ENCODE measurements at places on chromosomes 11 and 22.
A peak's percentile ranks its signal among the peaks of the same experiment; 100 is the strongest.

DNA sequence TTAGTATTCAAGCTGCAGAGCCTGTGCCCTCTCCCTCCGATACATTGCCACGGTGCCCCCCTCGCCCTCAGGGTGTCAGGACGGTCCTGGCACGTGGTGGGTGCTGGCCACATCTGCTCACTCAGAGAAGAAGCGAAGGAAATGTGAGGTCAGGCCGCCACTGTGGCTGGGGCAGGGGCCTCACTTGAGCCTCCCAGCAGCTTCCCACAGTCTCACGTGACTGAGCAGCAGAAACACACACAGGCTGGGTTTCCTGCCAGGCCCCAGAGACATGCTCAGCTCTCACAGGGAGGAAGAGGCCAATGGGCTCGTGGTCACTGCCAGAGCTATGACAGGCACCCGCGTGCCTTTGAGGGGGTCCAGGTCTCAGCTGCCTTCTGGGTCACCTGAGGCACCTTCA, 37.9 kb upstream of the PRR5 start:
- DNase-seq = peak; percentile 67

DNA sequence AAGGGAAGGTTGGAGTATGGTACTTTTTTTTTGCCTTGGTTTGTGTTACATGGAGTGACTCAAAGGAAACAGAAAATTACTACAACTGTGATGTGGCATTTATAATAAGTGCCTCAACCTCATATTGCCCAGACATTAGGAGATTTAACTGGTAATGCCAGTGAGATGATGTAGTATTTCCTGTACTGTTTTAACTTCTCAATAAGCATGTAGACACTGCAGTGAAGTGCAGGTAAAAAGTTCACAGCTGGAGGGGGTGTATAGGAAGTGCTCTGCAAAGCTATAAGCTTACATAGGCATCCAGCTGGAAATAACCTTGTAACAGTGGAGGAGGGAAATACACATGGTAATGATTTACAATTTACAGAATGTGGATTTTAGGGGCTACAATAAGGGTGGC, 138.2 kb upstream of the MTMR2 start:
- DNase-seq = no peak

DNA sequence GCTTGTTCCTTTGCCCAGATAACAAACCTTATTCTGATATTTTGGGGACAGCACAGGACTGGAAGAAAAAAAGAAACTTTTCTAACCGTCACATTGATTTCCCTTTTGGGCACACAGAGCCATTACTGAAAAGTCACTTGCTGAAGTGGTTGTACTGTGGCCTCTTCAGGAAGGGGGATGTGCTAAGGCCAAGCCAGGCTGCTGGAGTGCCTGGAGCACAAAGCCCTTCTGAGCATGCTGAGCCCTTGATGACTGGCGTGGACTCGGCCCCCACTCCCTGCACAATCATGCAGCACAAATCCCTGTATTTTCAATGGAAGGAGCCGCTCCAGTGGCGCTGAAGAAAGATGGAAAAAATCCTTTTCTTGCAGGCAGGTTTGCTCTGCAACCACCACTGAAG, 164.2 kb downstream of the NTM start:
- DNase-seq = no peak

DNA sequence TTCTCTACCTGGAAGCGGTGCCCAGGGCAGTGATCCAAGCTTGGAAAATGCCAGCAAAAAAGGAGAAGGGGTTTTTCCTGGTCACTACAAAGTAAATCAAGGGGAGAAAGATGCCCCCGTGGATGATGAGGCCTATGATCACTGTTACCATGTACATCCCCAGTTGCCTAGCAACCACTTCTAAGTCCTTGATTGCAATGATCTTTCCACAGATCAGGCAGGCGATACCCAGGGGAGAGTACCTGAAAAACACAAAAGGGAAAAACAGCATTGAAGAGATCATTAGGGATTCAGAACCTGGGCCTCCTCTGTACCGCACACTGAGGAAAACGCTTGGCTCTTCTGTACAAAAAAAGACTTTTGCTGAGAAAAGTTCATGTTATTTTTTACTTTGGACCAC, 127.1 kb downstream of the SLC1A2 start:
- DNase-seq = no peak

DNA sequence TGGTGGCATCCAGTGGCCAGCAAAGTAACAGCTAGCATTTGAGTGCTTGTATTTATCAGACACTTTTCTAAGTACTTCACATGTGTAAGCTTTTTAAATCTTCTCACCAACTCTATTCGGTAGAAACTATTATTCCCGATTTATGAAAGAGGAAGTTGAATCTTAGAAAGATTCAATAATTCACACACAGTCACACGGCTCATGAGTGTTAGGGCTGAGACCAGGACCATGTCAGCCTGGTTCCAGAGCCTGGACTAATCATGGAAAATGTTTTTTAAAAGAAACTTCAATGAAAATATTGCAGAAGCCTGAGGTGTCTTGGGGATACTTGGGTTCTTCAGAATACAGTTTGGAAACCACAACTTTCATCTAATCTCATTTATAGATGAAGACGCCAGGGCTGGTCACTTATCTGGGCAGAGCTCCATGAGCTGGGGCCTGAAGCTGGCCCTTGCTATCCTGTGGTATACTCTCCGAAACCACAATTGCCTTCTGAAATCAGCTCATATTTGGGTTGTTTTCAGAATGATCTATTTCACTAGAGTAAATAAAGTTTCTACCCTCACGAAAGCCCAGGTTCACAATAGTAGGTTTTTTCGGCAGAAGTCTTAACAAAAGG, 4.3 kb upstream of the CRTAM start:
- no peak for DNase-seq

DNA sequence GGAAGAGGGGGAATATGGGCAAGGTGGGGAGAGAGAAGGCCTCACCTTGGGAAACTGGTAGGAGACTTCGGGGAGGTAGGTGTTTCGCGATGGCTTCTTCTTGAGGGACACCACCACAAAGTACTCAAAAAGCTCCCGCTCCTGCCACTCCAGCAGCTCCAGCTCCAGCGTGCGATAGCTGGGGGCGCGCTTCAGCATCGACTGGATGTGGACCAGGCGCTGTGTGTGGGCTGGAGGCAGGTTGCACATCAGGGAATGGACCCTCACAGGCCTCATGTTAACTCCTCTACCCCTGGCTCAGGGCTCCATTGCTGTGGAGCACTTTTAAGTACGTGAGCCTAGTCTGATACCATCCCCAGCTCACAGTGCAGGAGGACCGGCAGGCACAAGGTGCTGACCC, 29.9 kb downstream of the RPL27A start:
- DNase-seq = no peak

DNA sequence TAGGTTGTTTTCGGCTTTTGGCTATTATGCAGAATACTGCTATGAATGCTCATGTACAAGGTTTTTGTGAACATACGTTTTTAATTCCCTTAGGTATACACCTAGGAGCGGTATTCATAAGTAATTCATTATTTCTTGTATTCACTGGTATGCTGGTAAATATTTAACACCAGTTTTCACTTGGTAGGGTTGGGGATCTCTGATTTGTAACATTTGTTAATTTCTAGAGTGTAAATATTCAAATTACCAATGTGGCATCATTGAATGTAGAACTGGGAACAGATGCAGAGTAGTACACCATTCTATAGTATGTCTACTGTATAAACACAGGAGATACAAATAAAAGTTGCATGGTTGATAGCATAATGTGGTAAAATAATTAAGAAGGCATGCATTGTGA, 16.3 kb downstream of the GVQW3 start:
- DNase-seq = no peak

GRCh38 chr22:45934659-45935341, 42.2 kb downstream of the WNT7B start:
- no peak for DNase-seq

DNA sequence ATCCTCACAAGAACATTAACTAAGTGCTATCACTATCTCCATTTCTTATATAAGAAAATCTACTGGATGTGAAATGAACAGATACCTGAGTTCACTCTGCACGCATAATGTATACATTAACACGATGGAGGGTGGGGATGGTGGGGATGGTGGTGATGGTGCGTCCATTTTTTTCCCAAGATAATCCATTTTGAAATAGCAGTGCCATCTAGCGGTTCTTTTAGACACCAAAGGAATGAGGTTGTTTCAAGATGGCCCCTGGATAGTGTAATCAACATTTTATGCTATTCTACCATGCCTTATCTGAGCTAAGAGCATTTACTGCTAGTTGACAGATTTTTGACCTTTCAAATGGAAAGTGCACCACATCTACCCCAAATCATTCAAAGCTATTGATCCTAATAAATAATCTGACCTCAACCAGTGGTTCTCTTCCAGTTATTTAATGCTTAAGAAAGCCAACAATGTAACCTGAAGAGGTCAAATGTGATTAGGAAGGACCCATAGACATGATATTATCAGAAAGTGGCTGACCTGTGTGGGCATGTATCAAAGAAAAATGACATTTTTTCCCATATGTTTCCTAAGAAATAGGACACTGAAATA, 714.7 kb upstream of the TENM4 start:
- no peak for DNase-seq

DNA sequence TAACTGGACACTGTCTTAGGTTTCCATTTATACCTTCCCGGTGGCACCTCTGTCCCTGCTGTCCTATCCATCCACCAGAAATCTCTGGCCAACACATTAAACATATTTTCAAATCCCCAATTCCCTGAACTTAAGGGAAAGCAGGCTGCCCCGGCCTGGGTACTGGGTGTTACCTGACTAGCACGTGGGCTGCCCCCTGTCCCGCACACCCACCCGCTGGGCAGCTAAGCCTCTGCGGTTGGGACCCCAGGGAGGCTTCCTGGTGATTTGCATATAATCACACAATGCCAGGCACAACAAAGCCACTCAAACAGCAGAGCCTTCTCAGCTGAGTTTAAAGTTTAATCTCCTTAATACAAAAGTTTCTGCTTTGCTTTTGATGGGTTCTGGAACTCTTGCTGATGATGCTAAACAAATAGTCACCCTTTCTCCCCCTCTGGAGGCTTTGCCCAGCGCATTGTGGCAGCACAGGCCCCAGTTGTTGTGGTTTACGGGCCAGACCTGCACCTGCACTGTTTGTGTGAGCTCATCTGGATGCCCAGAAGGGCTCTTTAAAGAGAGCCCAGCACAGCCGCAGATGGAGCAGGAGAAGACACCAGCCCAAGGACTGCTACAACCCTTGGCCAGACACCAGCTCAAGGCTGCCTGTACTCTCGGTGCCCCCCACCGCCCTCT, 59.9 kb upstream of the POU2AF1 start:
- DNase-seq = no peak

GRCh38 chr11:14315130-14315529, 43.9 kb downstream of the RRAS2 start:
- no peak for DNase-seq

DNA sequence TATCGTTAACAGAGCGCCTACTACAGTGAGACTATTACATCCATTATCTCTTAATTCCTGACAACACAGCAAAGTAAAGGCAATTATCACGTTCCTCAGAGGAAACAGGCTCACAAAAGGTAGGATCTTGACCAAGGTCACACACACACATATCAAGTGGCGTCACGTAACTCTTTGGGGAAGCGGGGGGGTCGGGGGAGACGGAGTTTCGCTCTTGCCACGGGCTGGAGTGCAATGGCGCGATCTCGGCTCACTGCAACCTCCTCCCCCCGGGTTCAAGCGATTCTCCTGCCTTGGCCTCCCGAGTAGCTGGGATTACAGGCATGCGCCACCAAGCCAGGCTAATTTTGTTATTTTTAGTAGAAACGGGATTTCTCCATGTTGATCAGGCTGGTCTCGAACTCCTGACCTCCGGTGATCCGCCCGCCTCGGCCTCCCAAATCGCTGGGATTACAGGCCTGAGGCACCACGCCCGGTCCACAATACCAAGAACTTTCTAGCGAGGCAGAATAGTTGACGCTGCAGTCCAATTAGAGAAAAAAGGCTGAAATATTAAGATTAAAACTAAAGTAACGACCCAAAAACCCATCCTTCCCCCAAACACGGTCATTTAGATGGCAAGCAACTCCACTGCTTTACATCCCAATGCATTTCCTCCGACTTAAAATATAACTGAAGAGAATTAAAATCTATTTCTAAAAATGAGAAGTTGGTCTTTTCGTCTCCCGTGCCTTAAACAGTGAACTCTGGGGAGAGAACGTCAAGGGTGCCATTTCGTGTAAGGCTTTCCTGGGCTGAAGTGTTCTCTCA, 1.2 kb downstream of the DDX17 start:
- peak; percentile 73 for DNase-seq

DNA sequence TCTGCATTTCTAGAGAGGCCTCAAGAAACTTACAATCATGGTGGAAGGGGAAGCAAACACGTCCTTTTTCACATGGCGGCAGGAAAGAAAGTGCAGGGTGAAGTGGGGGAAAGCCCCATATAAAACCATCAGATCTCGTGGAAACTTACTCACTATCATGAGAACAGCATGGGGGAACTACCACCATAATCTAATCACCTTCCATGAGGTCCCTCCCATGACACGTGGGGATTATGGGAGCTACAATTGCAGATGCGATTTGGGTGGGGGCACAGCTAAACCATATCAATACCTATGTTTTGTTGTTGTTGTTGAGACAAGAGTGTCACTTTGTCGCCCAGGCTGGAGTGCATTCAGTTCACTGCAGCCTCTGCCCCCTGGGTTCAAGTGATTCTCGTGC, 29.9 kb downstream of the SFI1 start:
- DNase-seq = peak; percentile 56

DNA sequence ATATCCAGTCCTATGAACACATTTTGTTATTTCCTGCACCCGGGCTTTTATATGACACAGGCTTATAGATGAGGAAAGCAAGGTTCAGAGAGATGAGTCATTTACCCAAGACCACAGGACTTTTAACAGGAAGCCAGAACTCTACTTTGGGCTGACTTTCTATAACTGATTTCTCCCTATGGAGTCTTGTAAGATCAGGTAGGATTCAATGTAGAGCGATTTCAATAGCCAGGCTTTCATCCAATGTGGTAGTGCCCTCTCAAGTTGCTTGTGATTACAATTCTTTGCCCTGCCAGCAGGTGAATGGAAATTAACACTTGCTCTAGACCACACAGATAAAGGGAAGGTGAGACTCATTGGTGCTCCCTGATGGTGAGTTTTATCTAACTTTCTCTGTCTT, 378.3 kb downstream of the INSC start:
- DNase-seq = no peak

DNA sequence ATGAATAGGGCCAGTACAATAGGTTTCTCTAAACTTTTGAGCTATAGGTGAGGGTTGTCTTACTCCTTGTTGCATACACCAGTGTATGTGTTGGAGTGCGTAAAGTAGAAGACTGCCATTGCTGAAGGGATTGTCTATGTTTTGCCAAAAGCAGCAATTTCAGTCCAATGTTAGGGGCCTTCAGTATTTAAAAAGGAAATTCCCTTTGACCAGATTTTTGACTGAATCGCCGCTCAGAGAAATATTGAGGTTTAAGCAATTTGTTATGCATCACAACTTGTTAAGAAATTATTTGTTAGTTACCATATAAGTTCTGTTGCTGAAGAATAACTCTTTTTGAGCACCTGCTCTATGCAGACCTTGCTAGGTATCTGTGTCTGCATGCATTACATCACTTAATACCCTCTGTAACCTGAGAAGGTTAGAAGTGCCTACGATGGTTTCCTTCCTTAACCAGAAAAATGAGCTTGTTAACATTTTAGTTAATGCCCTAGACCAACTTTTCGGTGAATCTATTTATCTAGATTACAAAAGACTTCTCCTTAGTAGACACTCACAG, 33.9 kb downstream of the MMP20 start:
- no peak for DNase-seq

Measured in activated T-cell treated with anti-CD3 and anti-CD28 coated beads, Interleukin-2, amount 50 U/mL, for 24 hours (primary cell).